GM06990 (cell line): ENCODE measurements at places on chromosomes 1 and 21.

DNA sequence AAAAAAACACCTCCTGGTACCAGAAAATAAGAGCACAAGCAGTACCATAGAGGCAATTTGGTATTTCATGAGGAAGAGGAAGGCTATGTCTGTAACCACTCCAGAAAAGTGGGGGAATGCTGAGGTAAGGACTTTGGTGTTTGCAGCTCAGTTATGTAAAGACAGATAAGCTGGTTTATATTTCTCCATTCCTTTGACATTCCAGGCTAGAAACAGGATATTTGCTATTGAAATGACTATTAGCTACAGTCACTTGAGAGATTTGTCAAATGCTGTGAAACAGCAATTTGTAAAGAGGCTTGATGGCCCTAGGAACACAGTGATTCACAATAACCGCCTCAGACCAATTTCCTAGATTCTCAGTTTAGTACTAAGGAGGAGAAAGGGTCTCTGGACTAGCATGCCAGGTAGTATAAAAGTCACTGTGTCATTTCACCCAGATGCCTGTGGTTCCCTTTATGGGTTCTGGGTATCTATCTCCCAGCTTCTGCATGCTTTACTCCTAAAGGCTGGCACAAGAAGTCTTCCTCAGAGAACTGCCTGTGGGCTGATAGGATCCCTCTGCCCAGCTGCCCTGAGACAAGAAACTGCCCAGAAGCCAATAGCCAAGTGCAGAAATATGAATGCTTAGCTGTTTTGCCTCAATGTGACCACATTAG, 80.5 kb downstream of the VCAM1 start:
- DNase-seq = no peak

DNA sequence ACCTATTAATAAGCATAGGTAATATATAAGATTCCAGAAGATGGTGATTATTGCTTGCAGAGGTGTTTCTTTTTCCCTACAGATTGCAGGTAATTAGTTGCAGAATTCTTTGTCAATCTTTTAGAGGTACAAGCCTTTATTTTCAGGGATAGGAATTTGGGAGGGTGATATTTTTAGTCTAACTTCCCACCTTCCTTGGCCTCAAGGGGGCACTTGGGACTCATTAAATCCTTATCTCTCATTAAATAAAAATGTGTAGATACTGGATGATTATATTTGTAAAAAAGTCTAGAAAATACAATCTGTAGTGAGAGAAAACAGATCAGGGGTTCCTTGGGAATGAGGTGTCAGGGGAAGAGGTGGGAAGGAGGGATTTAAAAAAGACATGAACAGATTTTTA, 179.2 kb downstream of the PATJ start:
- no peak for DNase-seq

DNA sequence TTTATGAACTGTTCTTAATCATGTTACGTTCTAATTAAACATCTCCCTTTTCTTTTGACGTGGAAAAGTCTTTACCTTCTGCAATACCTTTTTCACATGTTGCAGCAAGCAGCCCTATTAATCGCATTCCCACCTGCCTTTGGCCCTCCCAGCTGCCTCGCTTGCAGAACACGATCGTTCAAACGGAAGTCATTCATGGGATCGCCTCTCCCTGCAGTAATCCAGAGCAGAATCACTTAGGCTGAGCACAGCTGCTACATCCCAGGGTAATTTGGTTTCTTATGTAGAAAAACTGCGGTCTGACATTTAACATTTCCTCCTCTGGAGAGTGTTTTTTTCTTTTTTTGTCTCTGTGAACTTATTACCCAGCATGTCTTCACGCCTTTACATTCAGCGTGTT, 206.3 kb downstream of the KIF26B start:
- no peak for DNase-seq

- no peak for DNase-seq
Observed at GRCh38 chr1:8651236-8651890, 166.1 kb downstream of the RERE start.

- DNase-seq = no peak
Observed at GRCh38 chr1:63635681-63636080, 42.5 kb downstream of the PGM1 start.

- DNase-seq = no peak
Observed at GRCh38 chr1:203937678-203938330, 76.4 kb downstream of the SNRPE start.

GRCh38 chr1:54808443-54809207, 7.5 kb upstream of the TTC22 start:
- no peak for DNase-seq

- no peak for DNase-seq
Observed at GRCh38 chr1:44281962-44282703, 68.9 kb downstream of the DMAP1 start.

DNA sequence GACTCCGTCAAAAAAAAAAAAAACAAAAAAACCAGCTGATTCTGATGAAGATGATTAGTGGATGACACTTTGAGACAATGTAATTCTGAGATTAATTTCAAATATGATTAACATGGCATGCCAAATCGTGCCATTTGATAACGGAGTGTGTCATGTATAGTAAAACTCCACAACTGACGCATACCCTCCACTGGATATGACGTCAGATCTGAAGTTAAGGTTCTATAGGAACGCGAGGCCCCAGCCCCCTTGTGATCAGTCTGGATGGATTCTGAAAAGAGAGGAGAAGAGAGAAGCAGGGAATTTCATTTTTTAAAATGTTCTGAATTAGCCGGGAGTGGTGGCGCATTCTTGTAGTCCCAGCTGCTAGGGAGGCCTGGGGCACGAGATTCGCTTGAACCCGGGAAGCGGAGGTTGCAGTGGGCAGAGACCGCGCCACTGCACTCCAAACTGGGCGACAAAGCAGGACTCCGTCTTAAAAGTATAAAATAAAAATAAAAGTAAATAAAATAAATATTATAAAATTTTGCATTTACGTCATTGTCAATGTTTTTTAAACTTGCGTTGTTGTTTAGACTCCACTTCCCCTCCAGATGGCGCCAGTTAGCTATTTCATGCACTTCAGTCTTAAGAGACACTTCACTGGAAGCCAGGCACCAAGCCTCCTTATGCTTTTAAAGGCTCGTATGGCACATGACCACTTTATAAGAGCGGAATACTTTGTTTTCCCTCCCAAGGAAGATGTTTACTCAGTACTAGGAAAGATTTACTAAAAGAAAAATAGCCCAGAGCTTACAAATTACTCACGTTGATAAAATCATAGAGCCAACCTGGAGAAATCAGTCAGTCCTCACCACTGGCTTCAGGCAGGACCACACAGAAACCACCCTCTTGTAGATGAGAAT, 65.5 kb downstream of the UBE2U start:
- no peak for DNase-seq

GRCh38 chr1:153883223-153883622, 39.5 kb downstream of the GATAD2B start:
- no peak for DNase-seq

DNA sequence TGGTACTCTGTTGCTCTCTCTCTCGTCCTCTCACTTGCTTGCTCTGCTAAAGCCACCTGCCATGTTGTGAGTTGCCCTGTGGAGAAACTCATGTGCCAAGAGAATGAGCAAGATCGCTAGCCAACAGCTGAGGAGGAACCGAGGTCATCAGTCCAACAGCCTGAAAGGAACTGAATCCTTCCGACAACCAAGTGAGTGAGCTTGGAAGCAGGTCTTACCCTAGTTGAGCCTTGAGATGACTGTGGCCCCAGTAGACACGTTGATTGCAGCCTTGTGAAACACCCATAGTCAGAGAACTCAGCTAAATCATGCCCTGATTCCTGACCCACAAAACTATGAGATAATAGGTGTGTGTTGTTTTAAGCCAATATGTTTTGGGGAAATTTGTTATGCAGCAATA, 48.1 kb upstream of the BACH1 start:
- DNase-seq = no peak

GRCh38 chr1:197614916-197615692, 160.2 kb downstream of the DENND1B start:
- no peak for DNase-seq

GRCh38 chr1:22124592-22125229, 18.2 kb downstream of the WNT4 start:
- no peak for DNase-seq

DNA sequence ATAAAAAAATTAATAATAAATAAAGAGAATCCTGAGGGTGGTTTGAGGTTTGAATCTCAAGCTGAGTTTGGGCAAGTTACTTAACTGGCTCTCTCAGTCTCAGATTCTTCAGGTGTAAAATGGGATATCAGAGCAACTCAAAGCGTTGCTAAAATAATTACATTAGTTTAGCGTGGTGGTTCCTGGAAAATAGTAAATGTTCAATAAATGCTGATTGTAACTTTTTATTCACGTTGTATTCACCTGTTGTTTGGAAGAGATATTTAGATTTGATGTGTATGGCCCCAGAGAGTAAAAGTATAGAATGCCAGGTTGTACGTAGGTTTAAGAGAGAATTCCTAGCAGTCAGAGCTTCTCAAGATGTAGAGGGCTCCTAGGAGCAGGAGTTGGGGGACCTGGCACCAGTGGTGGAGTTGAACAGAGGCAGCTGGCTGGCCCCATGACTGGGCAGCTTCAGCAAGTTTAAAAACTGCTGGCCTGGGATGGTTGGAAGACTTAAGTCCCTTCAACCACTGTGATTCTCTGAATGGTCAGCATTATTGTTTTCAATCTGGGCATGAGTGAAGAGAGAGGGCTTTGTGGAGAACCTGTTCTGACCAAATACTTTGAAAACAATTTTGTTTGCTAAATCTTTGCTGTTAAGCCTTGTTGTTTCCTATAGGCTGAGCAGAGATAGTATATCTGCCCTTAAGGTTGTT, 22.4 kb downstream of the PRCC start:
- no peak for DNase-seq

DNA sequence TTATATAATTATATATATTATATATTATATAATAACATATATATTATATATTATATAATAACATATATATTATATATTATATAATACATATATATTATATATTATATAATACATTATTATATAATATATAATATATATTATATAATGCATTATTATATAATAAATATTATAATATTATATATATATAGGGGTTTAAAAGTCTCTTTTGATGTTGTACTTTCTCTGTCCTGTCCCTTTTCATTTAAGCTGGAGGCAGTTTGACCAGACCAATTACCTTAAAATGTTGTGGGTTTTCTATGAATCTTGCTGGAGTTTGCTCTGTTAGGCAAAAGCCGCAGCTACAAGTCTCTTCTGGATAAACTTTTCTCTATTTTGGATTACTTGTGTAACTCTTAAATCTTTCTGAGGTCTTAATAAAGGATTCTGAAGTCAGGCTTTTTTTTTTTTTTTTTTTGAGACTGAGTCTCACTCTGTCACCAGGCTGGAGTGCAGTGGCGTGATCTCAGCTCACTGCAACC, 22.2 kb upstream of the KIF1B start:
- no peak for DNase-seq

- no peak for DNase-seq
Observed at GRCh38 chr1:111707906-111708305, 31.3 kb downstream of the INKA2 start.

GRCh38 chr1:19449454-19450228, 35.7 kb downstream of the CAPZB start:
- no peak for DNase-seq

DNA sequence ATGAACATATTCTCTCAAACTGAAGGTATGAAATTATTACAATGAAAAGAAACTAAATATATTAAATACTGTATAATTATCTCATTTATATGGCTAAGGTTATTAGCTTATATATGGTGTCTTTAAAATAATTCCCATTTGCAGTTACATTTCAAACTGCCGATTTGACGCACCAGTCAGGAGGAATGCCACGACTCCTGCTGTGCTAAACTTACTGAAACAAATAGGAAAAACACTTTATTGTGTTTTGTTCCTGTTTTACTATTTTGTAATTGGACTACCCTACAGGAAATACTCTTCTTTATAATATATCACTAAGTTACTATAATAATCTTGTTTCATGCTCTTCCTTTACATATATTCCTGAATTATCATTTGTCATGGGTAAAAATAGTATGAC, 117.8 kb downstream of the DPYD start:
- no peak for DNase-seq

DNA sequence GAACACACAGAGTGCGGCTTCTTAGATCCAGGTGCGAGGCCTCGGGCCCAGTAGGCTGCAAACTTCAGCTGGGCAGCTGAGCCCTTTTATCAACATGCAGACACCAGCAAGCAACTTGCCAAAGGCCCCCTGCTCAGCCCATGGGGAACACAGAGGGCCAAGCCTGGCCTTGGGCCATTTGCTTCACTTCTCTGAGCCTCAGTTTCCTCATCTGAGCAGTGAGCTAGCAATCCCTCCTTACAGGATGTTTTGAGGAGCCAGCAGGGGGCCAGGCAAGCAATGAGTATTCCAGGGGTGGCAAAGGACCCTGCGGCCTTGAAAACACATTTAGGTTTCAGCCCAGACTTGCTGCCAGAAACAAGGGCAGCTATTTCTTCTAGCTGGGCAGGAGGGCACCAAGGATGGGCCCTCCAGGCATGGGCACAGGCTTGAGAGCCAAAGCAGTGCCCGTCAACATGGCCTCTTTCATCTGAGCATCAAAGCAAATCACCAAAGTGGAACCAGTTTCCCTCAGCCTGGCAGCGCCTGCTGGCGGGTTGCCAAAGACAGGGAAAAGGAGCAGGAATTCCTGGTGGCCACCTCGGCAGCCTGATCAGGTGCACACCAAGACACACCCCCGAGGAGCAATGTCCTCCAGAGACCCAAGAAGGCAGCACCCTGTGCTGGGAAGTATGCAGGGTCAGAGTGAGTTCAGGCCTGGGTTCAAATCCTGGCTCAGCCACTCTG, 1.4 kb downstream of the MATN1 start:
- DNase-seq = no peak

GRCh38 chr1:161233102-161233501, 4.9 kb downstream of the NR1I3 start:
- no peak for DNase-seq

- DNase-seq = no peak
Observed at GRCh38 chr1:68706639-68707317, 209.9 kb upstream of the DEPDC1 start.

DNA sequence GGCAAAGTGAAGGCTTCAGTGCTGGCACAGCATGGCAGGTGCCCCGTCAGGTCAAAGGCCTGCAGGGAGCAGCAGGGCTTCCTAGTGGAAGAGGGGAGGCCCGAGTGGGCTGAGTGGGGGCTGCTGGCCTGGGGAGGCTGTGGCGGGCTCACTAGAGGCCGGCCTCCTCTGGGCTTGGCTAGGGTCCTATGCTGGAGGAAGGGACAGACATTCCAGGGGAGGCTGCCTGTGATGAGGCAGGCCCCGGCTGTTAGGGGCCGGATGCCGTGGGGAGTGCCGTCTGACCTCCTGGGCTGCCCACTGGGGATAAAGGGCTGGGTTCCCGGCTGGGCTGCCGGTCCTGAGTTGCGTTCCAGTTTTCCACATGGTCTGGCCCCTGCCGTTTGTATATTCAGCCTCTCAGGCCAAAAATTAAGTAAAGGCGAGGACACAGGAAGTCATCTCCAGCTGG, 21.1 kb downstream of the PRXL2B start:
- DNase-seq = no peak

DNA sequence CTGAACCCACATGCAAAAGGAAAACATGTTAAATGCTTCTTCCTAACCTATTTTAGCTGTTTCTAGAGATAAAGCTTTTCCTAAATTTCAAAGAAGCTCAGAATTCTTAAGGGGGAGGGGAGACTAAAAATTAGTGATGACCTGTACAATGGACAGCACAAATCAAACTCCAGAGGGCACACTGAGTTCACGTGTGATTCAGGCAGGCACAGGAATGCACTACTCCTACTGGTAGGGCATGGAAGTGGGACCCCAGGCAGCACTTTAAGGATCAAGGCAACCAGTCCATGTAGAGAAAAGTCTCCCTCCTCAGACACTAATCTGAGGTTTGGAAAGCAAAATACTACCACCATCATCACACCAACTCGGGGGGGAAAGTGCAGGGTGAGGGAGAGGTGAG, 31.3 kb upstream of the CLCA4 start:
- no peak for DNase-seq

- DNase-seq = no peak
Observed at GRCh38 chr1:171488190-171488929, 3.0 kb downstream of the PRRC2C start.
